ENCODE measurements at places on chromosomes 5 and 9.

GRCh38 chr5:148792744-148793143 lies 33.7 kb upstream of the ADRB2 start:
- DNase-seq, result no peak

GRCh38 chr5:58767104-58767503 lies 184.2 kb downstream of the RAB3C start:
- no peak for DNase-seq

- DNase-seq, result no peak
Measured at GRCh38 chr9:107732781-107733522, 243.4 kb upstream of the KLF4 start.

DNA sequence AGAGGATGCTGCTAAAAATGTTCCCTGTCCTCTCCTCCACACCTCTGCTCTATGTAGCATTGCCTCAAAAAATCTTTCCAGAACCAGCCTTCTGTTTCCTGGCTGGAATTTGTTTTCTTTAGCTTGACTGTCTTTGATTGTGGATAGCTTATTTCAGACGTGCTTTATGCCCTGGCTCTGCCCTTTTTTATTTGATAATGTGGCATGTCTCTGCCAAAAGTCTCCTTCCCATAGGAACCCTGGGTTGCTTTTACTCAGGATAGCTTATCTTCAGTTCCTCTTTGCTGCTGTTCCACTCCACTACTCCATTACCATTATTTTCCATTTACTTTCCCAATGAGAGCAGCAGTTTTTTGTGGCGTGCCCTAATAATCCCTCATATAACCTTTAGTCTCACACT lies 885 bp upstream of the TMEM252 start:
- DNase-seq, result no peak

DNA sequence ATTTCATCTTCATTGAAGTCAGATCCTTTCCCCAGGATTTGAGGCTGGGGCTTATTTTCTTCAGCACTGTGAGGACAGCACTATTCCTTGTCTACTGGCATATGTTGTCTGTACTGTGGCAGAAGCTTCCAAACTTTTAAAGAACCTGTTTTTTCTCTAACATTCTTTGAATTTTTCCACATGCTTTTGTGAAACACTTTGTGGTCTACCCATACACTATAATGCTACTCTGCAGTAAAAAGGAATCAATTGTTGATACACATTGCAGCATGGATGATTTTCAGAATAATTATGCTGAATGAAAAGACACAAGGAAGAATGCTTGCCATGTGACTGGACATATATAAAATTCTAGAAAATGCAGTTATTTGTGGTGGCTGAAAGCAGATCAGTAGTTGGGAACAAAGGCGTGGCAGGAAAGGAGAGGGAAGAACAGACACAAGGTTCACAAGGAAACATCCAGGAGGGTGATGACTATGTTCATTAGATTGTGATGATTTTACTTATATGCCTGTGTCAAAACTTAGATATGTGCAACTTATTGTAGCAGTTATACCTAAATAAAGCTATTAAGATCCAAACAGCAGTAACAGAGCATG lies 96.8 kb downstream of the WNK2 start:
- DNase-seq, result no peak

- DNase-seq, result no peak
Measured at GRCh38 chr9:281741-282645, 67.3 kb downstream of the DOCK8 start.

Data from caudate nucleus (tissue), 63 donors.